ENCODE measurements at places on chromosomes 7 and 10.

- DNase-seq = no peak
Measured at GRCh38 chr10:79244841-79245504, 102.3 kb upstream of the PPIF start.

DNA sequence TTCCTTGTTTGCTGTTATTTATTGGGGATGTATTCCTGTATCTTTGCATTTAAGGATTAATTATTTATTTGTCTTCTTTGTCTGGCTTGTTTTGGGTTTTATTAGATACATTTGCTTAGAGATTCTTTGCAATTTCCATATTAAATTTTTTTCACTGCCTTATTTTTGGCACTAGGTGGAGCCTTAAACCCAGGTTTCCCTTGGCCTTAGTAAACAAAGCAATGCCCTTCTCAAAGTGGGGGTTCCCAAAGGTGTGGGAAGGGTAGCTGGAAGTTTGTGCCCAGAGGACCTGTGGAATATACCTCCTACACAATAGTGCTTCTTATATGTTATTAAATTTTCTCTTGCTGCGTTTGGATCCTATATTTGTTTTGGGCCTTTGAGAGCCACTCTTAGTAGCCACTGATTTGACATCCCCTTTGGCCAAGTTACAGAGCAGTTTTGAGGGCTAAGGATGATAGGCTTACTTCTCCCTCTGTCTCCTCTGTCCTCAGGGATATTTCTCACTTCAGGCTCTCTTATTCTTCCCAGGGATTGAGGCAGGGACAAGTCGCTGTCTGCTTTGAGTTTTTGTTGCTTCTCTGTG, 162.3 kb downstream of the ITGB1 start:
- no peak for DNase-seq

DNA sequence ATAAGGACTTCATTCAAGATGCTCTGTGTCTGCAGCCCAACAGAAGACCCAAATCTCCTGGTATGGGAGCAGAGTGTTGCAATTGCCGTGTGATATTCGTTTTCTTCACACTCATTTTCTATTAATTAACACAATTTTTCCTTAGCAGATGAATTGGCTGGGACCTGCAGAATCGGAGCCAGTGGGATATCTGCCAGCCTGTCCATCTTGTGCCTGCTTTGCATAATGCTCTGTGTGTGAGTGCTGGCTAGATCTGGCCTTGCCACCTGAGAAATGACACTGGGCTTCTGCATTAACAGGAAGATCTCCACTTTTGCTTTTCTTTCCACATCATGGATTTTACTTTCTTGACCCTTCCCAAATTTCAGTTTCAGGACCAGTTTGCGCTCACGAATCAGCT, 70.4 kb upstream of the GPR158 start:
- DNase-seq = no peak

DNA sequence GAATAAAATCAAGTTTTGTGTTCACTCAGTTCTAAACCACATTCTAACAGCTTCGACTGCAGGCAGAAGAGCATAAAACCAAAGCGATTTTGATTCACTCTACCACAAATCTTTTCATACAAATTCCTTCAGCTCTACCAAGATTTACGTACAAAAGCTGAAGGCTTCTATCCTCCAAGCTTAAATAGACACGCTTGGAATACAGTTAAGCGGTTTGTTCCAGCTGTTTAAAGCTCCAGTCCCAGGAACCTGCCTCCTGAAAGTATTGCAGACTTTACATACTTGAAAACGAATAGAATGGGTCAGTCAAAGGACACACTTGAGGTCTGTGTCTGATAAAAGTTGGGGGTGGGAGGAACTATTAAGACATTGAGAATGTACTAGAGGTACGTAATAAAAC, 102.9 kb downstream of the MPP7 start:
- DNase-seq = no peak
